Vagina (tissue), 2 donors: ENCODE measurements at places on chromosomes 5 and 9.

DNA sequence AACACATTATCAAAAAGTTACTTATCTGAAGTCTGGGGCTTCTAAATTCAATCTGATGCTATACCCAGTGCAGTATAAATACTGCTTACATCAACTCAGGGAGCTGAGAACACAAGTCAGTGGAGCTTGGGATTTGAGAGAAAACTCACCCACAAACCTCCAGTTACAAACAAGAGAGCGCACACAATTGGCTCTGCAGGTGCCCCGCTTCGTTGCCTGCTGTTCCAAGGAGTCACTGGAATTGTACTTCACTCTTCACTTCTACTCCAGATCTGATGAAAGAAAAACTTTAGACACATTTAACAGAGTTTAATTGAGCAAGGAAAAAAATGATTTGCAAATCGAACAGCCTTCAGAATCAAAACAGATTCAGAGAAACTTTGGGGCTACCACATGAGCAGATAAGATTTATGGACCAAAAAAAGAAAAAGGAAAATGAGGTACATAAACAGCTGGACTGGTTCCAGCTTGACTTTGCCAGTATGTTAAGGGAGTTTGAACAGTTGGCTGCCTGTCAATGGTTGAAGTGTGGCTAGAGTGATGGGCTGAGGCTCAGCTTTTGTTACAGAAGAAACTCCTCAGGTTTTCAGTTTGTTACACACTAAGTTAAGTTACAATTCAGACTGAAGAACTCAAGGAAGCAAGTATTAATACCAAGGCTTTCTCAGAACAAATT is 156.6 kb downstream of the AOPEP start:
- H3K4me1 ChIP-seq = peaks cover 42% of the 10 kb centered on the region
- no peaks in the 10 kb centered on the region for H3K27me3 ChIP-seq
- DNase-seq = peak; percentile 34

- H3K27me3 ChIP-seq = peaks cover 9% of the 10 kb centered on the region
- H3K27ac ChIP-seq = no peak overlapping the region
- peaks cover 14% of the 10 kb centered on the region for H3K4me1 ChIP-seq
- DNase-seq = peak; percentile 43
Measured at GRCh38 chr5:2741956-2742355, 9.5 kb downstream of the IRX2 start.

- H3K27me3 ChIP-seq = no peaks in the 10 kb centered on the region
- H3K4me1 ChIP-seq = peaks cover 23% of the 10 kb centered on the region
- no peak for DNase-seq
- no peak overlapping the region for H3K4me3 ChIP-seq
Measured at GRCh38 chr9:114608525-114608796, 2.6 kb upstream of the TMEM268 start.

- H3K27ac ChIP-seq = no peak overlapping the region
- DNase-seq = no peak
- no peaks in the 10 kb centered on the region for H3K36me3 ChIP-seq
- H3K4me3 ChIP-seq = no peak overlapping the region
- H3K4me1 ChIP-seq = no peaks in the 10 kb centered on the region
Measured at GRCh38 chr5:7749626-7750025, 101.3 kb downstream of the CFAP90 start.

DNA sequence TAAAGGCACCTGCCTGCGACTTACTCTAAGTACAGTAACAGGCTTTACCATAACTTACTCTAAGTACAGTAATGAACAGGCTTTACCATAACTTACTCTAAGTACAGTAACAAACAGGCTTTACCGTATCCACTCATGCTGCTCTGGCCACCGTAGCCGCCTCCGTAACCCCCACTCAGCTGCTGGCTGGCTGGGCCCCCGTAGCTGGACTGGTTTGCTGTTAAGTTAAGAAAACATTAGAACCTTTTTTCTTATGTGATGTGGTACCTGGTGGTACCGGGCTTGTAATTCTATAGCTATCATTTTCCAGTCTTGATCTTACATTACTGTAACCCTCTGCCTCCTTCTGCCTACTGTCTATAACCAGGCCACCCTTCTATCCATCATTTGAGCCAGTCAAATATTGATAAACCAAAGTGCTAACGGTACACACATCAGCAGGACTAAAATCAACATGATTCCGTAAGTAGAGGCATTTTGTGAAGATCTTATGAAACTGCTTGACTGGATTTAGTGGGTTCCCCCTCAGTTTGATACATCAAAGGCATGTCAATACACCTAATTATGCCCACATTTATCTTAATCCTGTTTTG is 7.4 kb downstream of the HNRNPH1 start:
- H3K4me3 ChIP-seq = no peak overlapping the region
- H3K27me3 ChIP-seq = no peaks in the 10 kb centered on the region
- H3K27ac ChIP-seq = no peak overlapping the region
- DNase-seq = no peak
